ENCODE measurements at places on chromosomes 1 and 21.

DNA sequence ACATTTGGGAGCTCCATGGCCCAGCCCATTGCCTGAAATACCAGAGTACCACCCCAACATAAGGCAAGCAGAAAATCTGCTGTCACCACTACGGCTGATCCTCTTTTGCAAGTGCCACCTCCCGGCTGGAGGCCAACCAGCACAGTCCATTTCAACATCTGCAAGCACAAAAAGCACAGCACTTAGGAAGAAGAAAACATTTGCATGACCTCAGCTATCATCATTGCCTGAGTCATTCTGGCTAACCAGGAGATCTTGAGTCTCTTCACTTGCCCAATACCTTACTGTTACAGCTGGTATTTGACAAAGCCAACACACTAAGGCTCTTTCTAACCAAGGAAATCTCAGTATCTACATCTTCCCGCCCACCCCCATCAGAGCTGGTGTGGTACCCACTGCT lies 55.9 kb downstream of the NEK7 start:
- H3K27ac ChIP-seq, result no peak overlapping the region
- H3K36me3 ChIP-seq, result peaks cover 8% of the 10 kb centered on the region
- H3K27me3 ChIP-seq, result no peaks in the 10 kb centered on the region
- H3K4me3 ChIP-seq, result no peak overlapping the region

GRCh38 chr1:36643371-36644270 lies 160.9 kb upstream of the CSF3R start:
- peaks cover 6% of the 10 kb centered on the region for H3K27me3 ChIP-seq
- no peak for DNase-seq
- H3K27ac ChIP-seq, result no peak overlapping the region
- H3K36me3 ChIP-seq, result no peaks in the 10 kb centered on the region

DNA sequence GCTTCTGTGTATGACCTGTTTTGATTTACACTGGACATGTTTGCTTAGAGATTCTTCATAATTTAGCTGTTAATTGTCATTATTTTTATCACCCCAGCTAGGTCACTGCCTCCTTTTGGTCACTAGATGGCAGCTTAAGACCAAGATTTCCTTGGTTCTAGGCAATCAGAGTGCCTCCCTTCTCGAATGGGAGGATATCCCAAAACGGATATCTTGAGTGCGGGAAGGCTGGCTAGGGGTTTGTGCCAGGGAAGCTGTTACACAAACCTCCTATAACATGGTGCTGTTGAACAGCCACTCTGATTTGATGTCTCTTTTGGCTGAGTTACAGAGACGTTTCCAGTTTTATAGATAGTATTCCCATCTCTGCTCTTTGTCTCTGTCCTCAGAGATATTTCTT lies 283.5 kb downstream of the S1PR1 start:
- H3K27me3 ChIP-seq, result no peaks in the 10 kb centered on the region
- no peaks in the 10 kb centered on the region for H3K4me1 ChIP-seq
- no peak overlapping the region for H3K27ac ChIP-seq
- H3K36me3 ChIP-seq, result no peaks in the 10 kb centered on the region
- no peak for DNase-seq

DNA sequence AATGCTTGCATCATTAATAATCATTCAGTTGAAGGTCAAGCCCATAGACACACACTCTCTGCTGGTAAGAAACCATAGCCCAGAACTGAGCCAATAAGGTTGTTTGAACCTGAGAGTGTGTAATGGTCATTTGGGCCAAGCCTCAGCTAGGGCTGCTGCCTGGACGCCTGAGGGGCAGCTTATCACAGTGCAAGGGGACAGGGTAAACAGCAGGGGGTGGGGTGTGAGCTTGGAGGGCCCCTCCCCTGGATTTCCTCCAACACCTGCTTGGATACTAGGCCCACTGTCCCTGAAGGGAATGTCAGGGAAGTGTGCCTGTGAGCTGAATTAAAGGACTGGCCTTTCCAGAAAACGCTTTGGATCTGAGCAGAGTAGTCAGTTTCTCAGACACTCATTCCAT lies 24.6 kb upstream of the CNTN2 start:
- H3K27me3 ChIP-seq, result no peaks in the 10 kb centered on the region
- no peaks in the 10 kb centered on the region for H3K4me1 ChIP-seq
- no peaks in the 10 kb centered on the region for H3K36me3 ChIP-seq
- no peak overlapping the region for H3K4me3 ChIP-seq

DNA sequence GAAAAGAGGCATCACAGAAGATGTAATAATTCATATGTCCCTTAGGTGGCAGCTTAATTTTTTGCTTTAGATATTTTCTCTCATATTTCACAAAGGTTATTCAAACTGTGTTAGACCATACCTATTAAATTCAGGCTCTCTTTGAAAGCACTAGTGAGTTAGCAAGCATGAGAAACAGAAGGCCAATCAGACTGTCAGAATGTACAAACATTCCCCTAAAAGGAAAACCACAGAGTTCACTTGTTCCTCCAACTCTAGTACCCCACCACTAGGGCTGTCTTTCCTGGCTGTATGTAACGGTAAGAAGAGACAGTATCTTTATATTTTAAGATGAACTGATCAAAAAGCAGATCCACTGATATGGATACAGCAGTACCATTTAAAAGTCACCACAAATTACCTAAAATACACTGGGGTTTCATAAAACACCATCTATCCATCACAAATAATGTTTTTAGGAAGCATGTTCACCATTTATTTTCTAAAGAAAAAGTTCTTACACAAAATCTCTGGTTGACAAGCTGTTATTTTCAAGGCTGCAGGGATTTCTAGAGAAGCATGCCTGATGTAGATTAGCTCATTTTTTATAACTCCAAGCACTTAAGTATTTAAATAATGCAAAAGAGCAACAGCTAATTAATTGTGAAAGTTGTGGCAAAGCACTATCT lies 1.8 kb downstream of the ARPC5 start:
- peaks cover 33% of the 10 kb centered on the region for H3K36me3 ChIP-seq
- no peaks in the 10 kb centered on the region for H3K27me3 ChIP-seq
- H3K4me3 ChIP-seq, result peak overlapping the region; percentile 62

Measured in natural killer cell (primary cell).